SK-N-DZ (cell line): ENCODE measurements at places on chromosomes 5 and 9.
A peak's percentile ranks its signal among the peaks of the same experiment; 100 is the strongest.

- DNase-seq = no peak
Measured at GRCh38 chr9:137041124-137041523, 4.9 kb downstream of the NPDC1 start.

- DNase-seq = no peak
Measured at GRCh38 chr9:36045610-36046009, 8.9 kb downstream of the RECK start.

GRCh38 chr9:4689021-4689420 is 9.7 kb downstream of the CDC37L1 start:
- no peak for DNase-seq

- no peak for DNase-seq
Measured at GRCh38 chr9:123527981-123528380, 172.0 kb downstream of the CRB2 start.

GRCh38 chr5:127083711-127084110 is 10.4 kb upstream of the C5orf63 start:
- no peak for DNase-seq

DNA sequence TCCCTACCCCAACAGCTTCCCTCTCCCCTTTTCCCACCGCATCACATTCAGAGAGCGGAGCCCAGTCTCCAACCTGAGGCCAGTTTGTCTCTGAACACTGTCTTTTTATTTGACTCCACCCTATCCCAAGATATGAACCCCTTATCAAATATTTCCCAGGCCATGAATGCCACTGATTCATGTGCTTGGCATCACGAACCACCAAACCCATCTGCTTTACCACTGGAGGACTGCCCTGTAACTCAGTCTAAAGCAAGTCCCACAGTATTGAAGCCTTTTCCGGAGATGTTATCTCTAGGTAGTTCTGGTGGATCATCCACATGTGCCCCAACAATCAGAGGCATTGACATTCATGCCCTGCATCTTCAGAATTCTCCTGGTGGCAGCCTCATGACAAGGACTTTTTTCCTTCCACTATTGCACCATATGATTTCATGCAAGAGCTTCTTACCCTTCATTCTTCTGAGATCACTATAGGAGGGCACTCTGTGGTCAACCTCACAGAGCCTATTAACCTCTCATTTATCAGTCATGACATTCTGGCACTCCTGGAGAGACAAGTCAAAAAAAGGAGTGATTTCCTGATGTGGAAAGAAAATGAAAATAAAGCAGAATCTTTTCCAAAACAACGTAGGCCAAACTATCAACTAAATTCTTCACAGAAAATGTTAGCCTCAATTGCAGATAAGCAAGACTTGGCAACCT is 12.3 kb upstream of the SPATA31D4 start:
- DNase-seq = no peak

- no peak for DNase-seq
Measured at GRCh38 chr9:27310582-27310981, 13.6 kb upstream of the EQTN start.

DNA sequence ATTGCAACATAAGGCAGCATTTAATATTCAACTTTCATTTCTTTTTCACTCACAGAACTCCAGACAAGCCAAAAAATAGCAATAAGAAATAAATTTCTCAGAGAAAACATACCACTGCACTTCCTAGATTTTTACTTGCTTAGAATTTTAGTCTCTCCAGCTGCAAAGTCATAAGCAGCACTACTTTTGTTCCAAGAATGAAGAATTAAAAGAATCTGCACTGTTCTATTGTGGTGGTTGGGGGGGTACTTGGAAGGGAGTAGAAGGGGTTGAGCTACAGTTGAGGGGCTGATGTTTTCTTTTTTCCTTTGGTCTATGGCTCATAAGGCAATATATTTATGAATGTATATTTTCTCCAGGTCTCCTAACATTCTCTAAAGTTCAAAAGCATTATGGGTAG is 144.5 kb downstream of the KIAA0825 start:
- DNase-seq = no peak

DNA sequence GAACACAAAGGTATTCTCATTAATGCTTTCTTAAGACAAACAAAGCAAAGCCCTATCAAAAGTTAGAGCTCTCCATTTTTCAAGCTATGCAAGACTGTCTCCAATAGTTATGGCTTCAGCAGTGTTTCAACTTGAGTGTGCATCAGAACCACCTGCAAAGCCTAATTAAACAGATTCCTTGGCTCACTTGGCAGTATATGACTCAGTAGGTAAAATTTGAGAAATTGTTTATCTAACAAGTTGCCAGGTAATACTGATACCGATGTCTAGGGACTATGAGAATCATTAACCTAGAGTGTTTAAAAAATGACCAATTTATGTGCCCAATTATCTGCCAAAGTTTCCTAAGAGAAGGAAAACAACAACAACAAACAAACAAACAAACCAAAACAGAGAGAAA is 60.3 kb upstream of the PARP8 start:
- DNase-seq = no peak

DNA sequence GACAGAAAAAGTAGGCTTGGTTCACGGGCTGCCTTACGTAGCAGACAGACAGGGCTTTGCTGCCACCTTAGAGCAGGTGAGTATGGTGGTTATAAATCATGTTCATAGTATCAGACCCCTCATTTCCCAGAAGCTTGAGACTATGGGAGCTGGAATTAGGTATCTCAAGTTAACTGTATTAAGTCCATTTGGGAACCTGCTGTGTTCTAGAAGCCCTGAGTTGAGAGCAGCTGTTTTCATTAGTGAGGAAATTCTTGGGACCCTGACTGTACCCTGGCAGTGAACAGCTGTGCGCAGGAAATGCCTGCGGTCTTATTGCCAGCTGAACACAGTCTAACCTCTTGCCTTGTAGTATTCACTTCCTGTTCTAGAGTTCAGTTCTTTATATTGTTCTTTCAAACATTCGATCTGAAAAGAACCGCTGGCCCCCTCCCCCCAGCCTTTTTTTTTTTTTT is 29.8 kb downstream of the UGCG start:
- DNase-seq = no peak

GRCh38 chr9:36878986-36879982 is 154.8 kb downstream of the PAX5 start:
- no peak for DNase-seq

GRCh38 chr5:61587125-61587524 is 255.1 kb downstream of the ZSWIM6 start:
- no peak for DNase-seq

DNA sequence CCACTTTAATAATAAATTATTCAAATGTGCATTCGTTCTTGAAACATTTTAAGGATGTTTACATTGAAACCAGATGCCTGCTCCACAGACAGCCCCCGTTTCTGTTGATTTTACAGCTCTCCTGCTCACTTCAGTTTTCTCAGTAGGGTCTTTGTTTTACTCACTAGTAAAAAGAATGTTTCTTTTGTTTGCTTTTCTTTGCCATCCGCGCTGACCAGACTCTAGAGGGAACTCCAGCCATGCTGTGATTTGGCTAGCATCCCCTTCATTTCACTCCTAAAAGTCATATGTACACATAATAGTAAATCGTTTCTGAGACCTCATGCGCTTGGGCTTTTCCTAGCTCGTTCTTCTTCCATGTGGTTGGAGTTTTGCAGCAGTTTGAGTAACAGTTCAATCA is 28.7 kb upstream of the PALM2AKAP2 start:
- DNase-seq = no peak

DNA sequence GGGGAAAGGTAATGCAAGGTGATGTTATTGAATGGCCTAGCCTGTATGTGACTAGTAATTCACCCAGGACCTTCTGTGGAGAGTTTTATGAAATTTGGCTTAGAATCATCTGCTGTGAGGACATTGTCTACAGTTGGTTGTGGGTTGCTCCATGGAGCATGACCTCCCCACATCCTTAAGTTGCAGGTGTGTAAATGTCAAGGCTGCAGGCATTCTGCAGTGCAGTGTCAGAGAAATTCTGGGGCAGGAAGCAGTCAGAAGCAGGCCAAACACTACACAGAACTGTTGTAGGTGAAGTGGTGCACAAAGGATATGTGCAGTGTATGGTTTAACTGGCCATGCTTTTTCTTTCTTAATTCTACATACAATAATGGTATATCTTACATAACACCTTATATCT is 588.3 kb downstream of the EBF1 start:
- DNase-seq = no peak

DNA sequence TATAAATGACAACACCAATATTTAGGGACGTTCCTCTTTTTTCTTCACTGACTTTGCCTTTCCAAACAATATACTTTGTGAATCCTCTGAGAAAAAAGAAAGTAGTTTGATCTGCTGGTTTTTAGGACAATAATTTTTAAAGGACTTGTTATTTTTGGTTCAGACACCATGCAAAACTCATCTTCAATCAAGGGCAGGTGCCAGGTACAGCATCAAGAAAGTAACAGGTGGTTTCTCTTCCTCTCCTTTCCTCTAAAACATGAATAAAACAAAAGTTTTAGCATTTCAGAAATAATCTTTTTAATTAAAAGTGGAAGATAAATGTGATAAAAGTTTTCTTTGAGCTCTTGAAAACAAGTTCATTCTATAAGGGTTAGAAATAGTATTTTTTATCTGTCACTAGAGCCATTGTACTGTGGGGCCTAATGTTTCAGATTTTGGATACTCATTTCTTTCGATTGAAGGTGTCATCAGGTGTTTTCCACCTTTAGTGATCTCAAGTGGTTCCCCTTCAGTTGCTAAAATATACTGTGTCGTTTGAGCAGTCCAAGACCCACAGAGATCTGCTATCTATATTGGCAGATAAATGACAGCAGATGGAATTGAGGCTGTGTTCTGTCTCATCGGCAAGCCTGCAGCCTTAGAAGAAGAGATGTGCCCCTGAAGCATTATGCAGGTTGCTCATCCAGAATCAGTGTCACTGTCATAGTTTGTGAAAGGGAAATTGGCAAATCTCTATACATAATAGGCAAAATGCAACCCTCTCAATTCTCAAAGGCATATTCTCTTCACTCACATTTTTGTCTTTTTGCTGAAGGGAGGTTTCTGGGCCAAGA is 499.7 kb downstream of the PDE4D start:
- no peak for DNase-seq

DNA sequence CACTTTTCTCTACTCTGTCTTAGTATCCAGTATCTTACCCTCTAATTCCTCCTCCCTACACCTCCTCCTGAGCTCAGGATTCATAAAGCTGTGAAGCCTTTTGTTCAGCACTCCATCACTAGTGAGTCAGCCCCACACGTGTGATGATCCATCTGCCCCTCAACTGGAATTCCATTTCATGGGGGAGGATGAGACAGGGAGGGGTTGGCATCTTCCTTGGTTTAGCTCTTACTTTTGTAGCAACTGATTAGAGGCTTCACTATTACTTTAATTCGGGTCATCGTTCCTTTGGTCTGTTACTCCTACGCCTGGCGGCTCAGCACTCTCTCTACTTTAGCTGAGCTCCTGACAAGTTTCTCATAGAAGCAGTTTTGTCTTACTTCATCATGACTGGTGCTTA is 11.8 kb downstream of the BTNL8 start:
- no peak for DNase-seq

GRCh38 chr5:127028822-127029457 is 1.4 kb downstream of the MARCHF3 start:
- DNase-seq = peak; percentile 62

DNA sequence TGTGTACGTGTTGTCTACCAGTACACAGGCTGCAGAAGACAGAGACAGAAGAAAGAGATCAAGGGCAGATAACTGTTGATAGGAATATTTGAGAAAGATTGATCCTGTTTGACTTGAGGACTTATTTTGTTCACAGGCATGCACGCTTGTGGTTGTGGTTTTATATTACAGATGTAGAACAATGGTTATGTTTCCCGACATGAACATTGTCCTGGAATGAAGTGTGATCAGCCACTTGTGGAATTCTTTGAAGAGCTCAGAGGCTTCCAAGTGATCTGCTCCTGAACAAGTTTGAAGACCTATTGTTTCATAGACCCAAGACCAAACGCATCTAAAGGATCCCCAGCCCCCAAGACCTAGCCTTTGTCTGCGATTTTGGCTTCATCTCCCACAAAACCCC is 13.7 kb downstream of the TEX53 start:
- DNase-seq = no peak

DNA sequence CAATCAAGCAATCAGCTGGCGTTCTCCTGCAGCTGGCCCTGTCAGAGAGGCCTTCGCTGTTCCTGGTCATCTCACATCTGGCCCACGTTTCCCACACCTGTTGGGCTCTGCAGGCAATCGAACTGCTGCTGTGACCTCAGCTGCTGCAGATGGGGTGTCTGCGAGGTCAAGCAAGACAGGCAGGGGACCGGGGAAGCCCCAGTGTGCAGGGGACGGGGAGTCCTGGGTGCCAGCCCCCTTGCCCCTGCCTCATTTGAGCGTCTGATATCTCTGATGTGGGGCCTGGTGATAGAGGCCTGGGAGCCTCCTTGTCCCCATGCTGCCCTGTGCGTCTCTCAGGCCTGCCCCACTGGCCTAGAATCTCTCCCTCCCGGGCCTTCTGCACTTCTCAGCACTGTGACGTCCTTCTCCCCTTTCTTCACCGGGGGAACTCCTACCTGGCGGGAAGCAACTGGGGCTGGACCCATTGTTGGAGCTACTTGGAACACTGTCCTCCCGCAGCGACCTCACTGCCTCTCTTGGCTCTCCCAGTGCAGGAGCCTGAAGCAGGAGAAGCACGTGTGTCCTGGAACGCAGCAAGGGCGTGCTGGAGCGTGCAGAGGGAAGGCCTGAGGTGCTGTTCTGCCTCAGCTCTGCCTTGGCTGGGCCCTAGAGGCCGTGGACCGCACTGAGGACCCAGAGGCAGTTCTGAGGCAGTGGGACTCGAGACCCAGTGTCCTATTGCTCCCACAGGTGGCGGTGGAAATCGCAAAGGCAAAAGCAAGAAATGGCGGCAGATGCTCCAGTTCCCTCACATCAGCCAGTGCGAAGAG is 3.9 kb downstream of the GRK6 start:
- DNase-seq = no peak

- no peak for DNase-seq
Measured at GRCh38 chr5:109573766-109574165, 116.0 kb upstream of the MAN2A1 start.

GRCh38 chr9:28270156-28270555 is 696.9 kb upstream of the C9orf72 start:
- DNase-seq = no peak

DNA sequence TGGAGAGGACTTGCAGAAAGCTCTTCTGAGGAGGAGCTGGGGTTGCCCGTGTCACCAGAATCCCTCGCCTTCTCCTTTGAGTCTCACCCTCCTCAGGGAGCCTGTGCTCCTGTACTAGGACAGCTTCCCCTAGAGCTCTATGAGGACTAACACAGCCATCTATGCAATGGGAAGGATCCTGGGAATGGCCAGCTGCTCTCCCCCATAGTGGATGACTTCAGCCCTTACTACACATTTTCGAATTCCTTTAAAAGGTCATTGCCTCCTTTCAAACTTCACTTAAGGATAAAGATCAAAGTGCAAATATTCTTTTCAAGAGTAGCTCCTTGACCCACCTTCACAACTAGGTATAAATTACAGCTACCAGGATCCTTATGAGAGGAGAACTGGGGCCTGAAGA is 55.1 kb downstream of the PRDM6 start:
- DNase-seq = no peak

DNA sequence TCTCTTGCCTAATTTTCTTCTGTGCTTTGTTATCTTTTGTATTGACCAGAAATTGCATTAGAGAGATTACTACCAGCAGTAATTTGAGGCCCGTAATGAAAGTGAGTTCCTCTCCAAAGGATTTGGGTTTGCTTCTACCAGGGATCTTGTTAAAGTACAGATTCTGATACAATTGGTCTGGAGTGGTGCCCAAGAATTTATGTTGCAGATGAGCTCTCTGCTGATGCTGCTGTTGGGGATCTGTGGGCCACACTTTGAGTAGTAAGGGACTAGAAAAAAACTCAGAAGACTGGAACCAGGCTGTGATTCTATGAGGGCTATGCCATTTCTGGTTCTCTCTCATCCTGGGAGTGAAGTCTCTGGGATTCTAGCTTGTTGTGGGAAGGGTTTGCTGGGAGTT is 192.2 kb downstream of the SEC61B start:
- peak; percentile 10 for DNase-seq

GRCh38 chr5:72956324-72957140 is 691 bp downstream of the FCHO2 start:
- DNase-seq = peak; percentile 49
